ENCODE measurements at places on chromosomes 13 and 19. TPM values are rescaled to one million over a fixed set of nuclear protein-coding genes. Genes with fewer than 3 reads are reported as not detected.

DNA sequence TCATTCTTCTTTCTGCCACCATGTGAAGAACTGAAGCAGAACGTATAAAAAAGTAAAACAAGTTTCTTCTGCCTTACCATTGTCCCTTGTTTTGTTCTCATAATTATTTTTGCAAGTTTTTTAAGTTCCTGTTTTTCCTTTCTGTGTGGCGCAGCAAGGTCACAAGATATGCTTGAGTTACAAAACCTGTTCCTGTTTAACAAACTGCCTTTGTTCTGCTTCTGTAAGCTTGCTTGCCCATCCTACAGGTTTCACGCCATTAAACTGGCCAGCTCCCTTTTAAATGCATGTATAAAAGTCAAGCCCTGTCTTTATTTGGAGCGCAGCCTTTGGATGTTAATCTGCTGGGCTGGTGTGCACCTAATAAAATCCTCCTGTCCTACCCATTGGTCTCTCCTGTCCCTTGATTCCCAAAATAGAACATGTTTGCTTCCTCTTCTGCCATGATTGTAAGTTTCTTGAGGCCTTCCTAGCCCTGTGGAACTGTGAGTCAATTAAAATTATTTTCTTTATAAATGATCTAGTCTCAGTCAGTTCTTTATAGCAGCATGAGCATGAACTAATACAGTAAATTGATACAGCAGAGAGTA, 1115.4 kb downstream of the SLITRK1 start:
- H3K36me3 ChIP-seq: no peaks in the 10 kb centered on the region
- no peaks in the 10 kb centered on the region for H3K4me1 ChIP-seq
- no peaks in the 10 kb centered on the region for H3K27me3 ChIP-seq
- DNase-seq: no peak
- no peak overlapping the region for H3K4me3 ChIP-seq
- H3K27ac ChIP-seq: no peak overlapping the region

- no peak for DNase-seq
- no peaks in the 10 kb centered on the region for H3K4me1 ChIP-seq
Measured at GRCh38 chr13:90605664-90606063, 741.8 kb upstream of the MIR17HG start.

DNA sequence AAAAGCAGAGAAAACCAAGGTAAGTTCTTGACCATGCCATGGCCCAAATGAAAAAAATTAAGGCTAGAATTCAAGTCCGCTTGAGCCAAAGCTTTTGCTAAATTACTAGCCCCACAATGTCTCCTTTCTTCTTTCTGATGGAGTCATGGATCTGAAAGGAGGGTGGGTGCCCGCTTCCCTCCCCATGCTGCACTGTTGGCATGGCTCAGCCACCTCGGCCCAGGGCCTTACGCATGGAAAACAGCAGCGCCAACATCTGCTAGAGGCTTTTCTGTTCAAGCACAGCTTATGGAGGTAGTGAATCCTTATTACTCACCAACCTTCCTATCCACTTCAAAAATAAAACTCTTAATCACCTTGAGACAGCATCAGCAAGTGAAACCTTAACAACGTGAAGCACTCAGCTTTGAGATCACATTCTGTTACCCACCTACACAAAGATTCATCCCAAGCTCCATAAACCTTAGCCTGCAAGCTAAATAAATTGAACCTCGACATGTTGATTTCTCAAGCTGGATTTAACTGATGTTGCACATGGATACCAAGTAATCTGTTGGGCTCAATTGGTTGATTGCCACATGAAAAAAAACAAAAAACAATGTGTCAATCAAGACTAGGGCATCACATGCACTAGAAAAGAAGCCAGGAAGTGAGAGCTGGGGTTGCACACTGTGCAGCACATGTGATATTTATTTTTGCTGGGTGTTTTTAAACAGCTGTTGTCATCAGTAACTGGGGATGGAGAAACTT, 43.4 kb downstream of the TPT1 start:
- no peak overlapping the region for H3K27ac ChIP-seq
- no peak for DNase-seq
- no peaks in the 10 kb centered on the region for H3K27me3 ChIP-seq
- H3K4me3 ChIP-seq: no peak overlapping the region

- no peak overlapping the region for H3K27ac ChIP-seq
- peaks cover 17% of the 10 kb centered on the region for H3K4me1 ChIP-seq
- DNase-seq: peak; percentile 38
- no peak overlapping the region for H3K4me3 ChIP-seq
Measured at GRCh38 chr19:49820125-49820524, 2.0 kb downstream of the MED25 start.

GRCh38 chr19:14081797-14082674, 3.5 kb downstream of the C19orf67 start:
- H3K36me3 ChIP-seq: peaks cover 8% of the 10 kb centered on the region
- no peak for DNase-seq
- no peaks in the 10 kb centered on the region for H3K27me3 ChIP-seq
- H3K27ac ChIP-seq: peak overlapping the region; percentile 57
- peak overlapping the region; percentile 63 for H3K4me3 ChIP-seq
- H3K4me1 ChIP-seq: peaks cover 13% of the 10 kb centered on the region

The GRK1 gene
- not detected for total RNA-seq

DNA sequence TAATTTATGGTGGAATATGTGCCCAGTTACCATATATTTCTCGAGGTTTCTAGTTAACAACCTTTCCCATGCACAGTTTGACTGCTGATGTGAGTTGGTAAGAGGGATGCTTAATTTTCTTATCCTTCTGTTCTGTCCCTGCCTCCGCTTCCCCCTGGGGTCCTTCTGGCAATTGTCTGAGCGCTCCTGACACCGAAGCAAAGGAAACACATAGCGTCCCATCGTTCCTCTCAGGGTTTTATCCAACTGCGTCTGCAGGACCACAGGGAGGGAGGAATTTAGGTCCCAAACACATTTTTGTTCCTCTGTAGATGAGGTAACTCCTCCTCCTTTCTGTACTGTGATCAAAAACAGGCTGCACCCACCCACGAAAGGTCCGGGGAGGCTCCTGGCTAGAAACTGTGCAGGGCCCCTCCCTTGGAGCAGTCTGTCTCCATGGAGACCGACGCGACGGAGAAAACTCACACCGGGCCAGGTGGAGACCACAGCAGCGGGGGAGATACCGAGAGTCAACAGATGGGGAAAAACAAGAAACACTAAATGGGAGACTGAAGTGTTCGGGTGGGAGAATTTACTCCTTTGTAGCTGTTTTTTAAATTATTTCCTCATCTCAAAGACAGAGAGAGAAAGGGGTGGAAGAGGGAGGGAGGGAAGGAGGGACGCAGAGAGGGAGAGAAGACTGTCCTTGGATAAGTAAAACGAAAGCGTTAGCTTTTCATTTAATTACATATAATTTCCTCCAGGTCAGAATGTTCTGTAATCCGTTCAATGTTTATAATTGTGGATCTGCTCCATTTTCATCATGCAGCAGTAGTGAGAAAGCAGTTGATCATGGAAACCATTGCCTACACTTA, 191.8 kb upstream of the NBEA start:
- H3K4me1 ChIP-seq: no peaks in the 10 kb centered on the region
- no peaks in the 10 kb centered on the region for H3K27me3 ChIP-seq
- H3K27ac ChIP-seq: no peak overlapping the region
- H3K36me3 ChIP-seq: no peaks in the 10 kb centered on the region
- no peak overlapping the region for H3K4me3 ChIP-seq

DNA sequence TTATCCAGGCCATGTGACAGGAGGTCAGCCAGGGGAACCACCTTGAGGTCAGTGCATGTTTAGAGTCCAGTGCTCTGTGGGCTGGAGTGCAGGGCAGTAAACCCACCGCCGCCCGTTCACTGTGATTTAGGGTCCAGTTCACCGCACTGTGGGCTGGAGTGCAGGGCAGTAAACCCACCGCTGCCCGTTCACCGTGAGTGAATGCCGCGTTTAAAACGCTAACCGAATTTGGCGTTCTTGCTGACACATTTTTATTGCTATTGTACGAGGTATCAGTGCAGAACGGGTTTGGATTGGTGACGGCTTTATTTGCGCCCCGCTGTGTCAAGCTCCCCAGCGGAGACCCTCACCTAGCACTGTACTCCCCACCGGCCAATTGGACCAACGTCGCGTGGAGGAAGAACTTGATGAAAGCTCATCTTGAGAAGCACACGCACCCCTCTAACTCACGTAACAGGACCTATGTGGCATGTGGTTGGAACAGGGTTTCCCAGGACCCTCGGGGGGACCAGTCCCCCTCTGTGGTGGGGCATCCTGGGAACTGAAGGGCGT, 27.9 kb downstream of the C13orf46 start:
- peaks cover 26% of the 10 kb centered on the region for H3K4me1 ChIP-seq
- H3K36me3 ChIP-seq: no peaks in the 10 kb centered on the region
- no peak for DNase-seq

The NTF4 gene
- total RNA-seq: not detected

DNA sequence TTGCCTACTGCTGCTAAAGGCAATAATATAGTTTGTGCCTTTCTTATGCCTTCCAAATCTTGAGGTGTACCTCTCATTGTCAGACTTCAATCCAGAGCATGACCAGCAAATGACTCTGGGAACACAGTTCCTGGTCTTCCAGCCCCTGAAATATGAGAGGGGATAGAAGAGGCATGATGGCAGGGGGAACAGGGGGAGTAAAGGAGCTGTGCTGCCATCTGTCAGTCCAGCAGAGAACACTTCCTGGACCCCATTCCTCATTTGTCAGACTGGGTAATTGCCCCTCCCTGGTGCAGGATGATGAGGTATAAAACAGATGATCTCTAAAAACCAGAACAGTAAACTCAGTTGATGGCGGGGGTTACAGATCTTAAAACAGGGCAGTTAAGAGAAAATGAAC, 618.7 kb downstream of the DIAPH3 start:
- H3K27me3 ChIP-seq: no peaks in the 10 kb centered on the region
- no peak for DNase-seq
- no peak overlapping the region for H3K27ac ChIP-seq
- no peaks in the 10 kb centered on the region for H3K36me3 ChIP-seq
- no peak overlapping the region for H3K4me3 ChIP-seq
- no peaks in the 10 kb centered on the region for H3K4me1 ChIP-seq

GRCh38 chr19:51719251-51719988, 4.4 kb downstream of the HAS1 start:
- no peak overlapping the region for H3K27ac ChIP-seq
- peaks cover 15% of the 10 kb centered on the region for H3K4me1 ChIP-seq
- H3K36me3 ChIP-seq: no peaks in the 10 kb centered on the region
- no peak overlapping the region for H3K4me3 ChIP-seq

The LIG4 gene
- 4.0 TPM for total RNA-seq

The MAP4K1 gene
- 3.2 TPM for total RNA-seq

The OR7A5 gene
- not detected for total RNA-seq

- peaks cover 6% of the 10 kb centered on the region for H3K4me1 ChIP-seq
- no peak overlapping the region for H3K27ac ChIP-seq
- H3K36me3 ChIP-seq: no peaks in the 10 kb centered on the region
- DNase-seq: no peak
- no peak overlapping the region for H3K4me3 ChIP-seq
Measured at GRCh38 chr19:15911599-15912235, 13.8 kb upstream of the CYP4F2 start.

The IGFL2 gene
- total RNA-seq: 0.75 TPM

DNA sequence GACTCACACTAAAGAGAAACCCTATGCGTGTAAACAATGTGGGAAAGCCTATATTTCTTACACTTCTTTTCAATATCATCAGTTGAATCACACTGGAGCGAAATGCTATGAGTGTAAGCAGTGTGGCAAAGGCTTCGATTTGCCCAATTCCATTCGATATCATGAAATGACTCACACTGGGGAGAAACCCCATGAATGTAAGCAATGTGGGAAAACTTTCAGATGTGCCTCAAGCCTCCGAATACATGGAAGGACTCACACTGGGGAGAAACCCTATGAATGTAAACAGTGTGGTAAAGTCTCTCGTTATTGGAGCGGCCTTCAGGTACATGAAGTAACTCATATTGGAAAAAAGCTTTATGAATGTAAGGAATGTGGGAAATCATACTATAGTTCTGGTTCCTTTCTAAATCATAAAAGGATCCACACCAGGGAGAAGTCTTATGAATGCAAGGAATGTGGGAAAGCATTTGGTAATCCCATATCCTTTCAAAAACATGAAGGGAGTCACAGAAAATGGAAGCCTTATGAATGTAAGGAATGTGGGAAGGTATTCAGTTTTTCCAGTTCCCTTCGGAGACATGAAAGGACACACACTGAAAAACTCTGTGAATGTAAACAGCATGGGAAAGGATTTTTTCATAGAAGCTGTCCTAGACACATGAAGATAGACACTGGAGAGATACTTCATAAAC, 28.1 kb downstream of the ZNF20 start:
- no peak overlapping the region for H3K4me3 ChIP-seq
- H3K36me3 ChIP-seq: peaks cover 38% of the 10 kb centered on the region
- no peak for DNase-seq
- H3K27ac ChIP-seq: no peak overlapping the region

DNA sequence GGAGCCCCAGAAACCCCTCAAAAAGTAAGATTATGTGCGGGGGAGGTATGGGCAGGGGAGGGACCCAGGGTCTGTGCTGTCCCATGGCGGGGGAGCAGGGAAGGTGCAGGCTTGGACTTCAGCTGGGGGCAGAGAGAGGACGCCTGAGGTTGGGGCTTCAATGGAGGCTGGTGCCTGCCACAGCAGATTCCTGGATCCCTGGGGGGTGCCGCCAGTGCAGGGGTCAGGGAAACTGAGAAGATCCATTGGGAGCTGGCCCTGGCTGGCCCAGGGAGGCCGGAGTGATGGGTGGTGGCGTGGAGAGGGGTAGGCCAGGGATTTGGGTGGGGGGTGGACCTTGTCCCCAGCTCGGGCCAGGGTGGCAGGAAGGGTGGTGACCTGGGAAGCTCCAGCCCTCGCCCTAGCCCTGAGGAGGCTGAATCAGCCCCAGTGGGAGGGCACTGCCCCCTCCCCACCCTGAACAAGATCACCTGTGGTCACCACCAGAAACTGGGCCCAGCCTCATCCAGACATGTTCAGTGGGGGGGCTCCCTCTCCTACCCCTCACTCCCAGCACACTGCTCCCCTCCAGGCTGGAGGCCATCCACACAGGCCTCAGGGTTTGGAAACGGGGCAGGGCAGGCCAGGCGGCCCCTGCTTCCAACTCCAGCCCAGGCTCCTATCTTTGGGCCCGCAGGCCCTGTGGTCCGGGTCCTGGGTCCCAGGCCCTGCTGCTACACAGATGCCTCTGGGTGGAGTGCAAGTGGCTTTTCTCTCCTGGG, 1.4 kb downstream of the NKPD1 start:
- no peaks in the 10 kb centered on the region for H3K36me3 ChIP-seq
- no peak overlapping the region for H3K4me3 ChIP-seq
- H3K27me3 ChIP-seq: peaks cover 26% of the 10 kb centered on the region
- no peak for DNase-seq
- H3K4me1 ChIP-seq: peaks cover 3% of the 10 kb centered on the region

DNA sequence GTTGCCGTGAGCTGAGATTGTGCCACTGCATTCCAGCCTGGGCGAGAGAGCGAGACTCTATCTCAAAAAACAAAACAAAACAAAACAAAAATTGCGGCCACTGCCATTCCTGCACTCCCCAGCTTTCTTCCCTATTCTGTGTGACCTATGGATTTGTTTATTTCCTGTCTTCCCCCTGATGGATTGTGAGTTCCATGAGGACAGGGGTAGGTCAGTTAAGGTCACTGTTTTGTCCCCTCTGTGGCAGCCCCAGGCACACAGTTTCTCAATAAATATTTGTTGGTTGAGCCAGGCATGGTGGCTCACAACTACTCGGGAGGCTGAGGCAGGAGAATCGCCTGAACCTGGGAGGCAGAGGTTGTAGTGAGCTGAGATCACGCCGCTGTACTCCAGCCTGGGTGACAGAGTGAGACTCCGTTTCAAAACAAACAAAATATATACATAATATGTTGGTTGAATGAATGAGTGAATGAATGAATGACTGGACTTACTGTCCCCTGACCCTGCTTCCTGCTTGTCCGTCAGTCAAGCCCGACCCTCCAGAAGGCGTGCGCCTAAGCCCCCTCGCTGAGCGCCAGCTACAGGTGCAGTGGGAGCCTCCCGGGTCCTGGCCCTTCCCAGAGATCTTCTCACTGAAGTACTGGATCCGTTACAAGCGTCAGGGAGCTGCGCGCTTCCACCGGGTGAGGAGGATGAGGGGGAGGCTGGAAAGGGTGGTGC, 5.0 kb downstream of the EBI3 start:
- H3K4me1 ChIP-seq: peaks cover 26% of the 10 kb centered on the region
- no peak for DNase-seq
- H3K36me3 ChIP-seq: no peaks in the 10 kb centered on the region
- peaks cover 12% of the 10 kb centered on the region for H3K27me3 ChIP-seq
